ENCODE measurements at places on chromosomes 3 and 15.

GRCh38 chr3:119237299-119237698 is 3.4 kb downstream of the B4GALT4 start:
- no peak for DNase-seq

- DNase-seq = no peak
Measured at GRCh38 chr3:82186017-82186416, 424.6 kb upstream of the GBE1 start.

DNA sequence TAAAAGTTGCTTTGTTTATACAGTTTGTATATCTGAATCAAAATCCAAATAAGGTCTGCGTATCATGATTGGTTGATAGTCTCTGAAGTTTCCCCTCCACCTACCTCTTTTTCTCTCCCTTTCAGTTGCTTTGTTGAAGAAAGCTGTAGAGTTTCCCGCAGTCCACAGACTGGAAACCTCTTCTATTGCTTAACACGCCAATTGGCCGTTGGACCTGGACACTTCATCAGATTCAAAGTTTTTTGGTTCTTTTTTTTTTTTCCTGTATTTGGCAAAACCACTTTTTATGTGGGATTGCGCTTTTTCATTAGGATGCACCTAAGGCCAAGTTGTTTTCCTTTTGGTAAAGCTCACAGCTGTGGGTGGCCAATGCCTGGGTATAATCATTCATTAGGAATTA is 14.5 kb upstream of the TM4SF1 start:
- DNase-seq = no peak

- DNase-seq = no peak
Measured at GRCh38 chr3:30984855-30985749, 90.6 kb upstream of the GADL1 start.
